SJSA1 (cell line): ENCODE measurements at places on chromosomes 13 and 19.
A peak's percentile ranks its signal among the peaks of the same experiment; 100 is the strongest.

- no peak overlapping the region for H3K27ac ChIP-seq
- DNase-seq, result no peak
- H3K4me3 ChIP-seq, result no peak overlapping the region
- H3K4me1 ChIP-seq, result no peaks in the 10 kb centered on the region
Measured at GRCh38 chr19:45349430-45349941, 8.9 kb downstream of the KLC3 start.

DNA sequence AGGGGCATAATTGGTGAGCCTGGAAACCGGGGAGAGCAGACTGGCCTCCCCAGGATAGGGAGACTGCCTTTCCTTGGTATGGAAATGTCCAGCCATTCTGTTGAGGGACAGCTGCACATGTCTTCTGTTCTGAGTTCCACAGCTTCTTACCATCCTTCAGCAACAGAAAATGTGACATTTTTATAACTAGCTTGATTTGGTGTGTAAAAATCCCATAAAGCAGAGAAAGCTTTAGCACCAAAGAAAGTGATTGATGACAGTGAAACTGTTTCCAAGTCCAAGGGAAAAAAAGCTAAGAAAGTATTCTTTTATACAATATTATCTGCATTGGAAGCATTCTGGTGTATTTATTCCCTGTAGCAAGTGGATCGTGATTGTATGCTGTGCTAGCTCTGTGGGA lies 61.9 kb downstream of the DHRS12 start:
- no peak overlapping the region for H3K27ac ChIP-seq
- DNase-seq, result no peak
- no peaks in the 10 kb centered on the region for H3K4me1 ChIP-seq
- peaks cover 50% of the 10 kb centered on the region for H3K36me3 ChIP-seq

DNA sequence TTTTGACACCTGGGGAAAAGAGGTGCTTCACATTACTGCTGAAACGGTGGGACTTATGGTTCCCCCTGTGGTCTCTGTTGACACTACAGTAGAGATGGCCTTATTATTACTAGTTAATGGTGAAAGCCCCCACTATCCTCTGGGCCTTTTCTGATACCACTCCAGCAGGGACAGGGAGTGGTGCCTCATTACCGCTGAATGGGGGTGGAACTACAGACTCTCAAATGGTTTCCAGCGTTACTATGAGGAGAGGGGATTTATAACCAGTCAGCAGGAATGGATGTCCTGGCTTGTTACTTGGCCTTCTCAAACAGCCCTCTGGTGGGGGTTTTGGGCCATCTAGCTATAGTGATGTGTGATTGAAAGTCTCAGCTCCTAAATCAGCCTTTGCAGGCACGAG lies 96.7 kb upstream of the DIAPH3 start:
- no peaks in the 10 kb centered on the region for H3K36me3 ChIP-seq
- no peaks in the 10 kb centered on the region for H3K4me1 ChIP-seq
- H3K4me3 ChIP-seq, result no peak overlapping the region

- H3K27ac ChIP-seq, result no peak overlapping the region
- H3K4me3 ChIP-seq, result no peak overlapping the region
- H3K4me1 ChIP-seq, result no peaks in the 10 kb centered on the region
- no peak for DNase-seq
- H3K27me3 ChIP-seq, result no peaks in the 10 kb centered on the region
Measured at GRCh38 chr19:19056636-19057275, 7.0 kb upstream of the SLC25A42 start.

DNA sequence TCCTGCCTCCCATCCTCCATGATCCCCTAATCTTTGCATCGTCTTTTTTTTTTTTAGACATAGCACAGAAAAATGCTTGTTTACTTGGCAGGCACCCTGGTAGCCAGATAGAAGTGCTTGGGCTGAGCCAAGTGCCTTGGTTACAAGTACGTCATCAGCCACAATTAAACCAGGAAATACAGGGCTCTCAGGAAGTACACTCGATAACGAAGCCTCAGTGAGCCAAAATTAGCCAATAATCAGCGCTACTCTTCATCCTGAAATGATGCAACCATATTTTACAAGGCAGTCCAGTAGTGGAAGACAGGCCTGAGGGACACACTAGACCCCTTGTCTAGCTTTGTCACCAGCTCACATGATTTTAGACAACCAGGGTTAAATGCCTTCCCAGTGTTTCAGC lies 194.0 kb upstream of the NBEA start:
- DNase-seq, result no peak
- H3K4me1 ChIP-seq, result no peaks in the 10 kb centered on the region
- H3K27ac ChIP-seq, result no peak overlapping the region

GRCh38 chr13:104024416-104025170 lies 958.4 kb upstream of the SLC10A2 start:
- H3K4me1 ChIP-seq, result peaks cover 20% of the 10 kb centered on the region
- DNase-seq, result peak; percentile 97
- H3K4me3 ChIP-seq, result no peak overlapping the region

- H3K36me3 ChIP-seq, result peaks cover 4% of the 10 kb centered on the region; the same call in 1 of the 2 replicates
- no peak for DNase-seq
- no peak overlapping the region for H3K27ac ChIP-seq
- H3K4me1 ChIP-seq, result peaks cover 24% of the 10 kb centered on the region
- peak overlapping the region; percentile 54 for H3K4me3 ChIP-seq
- H3K27me3 ChIP-seq, result peaks cover 12% of the 10 kb centered on the region
Measured at GRCh38 chr19:45496349-45496953, 396 bp downstream of the RTN2 start.
